Myocyte (in vitro differentiated cells): ENCODE measurements at places on chromosomes 3 and 15. TPM values are rescaled to one million over a fixed set of nuclear protein-coding genes. Genes with fewer than 3 reads are reported as not detected.

FAH gene
- 15.6 and 15.7 TPM in 2 replicates for total RNA-seq

SLCO2A1 gene
- total RNA-seq: under 0.01 TPM in 1 of 2 replicates, not detected in the other

TM4SF18 gene
- total RNA-seq: 0.19 TPM in 1 of 2 replicates, not detected in the other

PLSCR2 gene
- not detected in 2 replicates for total RNA-seq

CHCHD6 gene
- 11.8 and 21.9 TPM in 2 replicates for total RNA-seq

MORC1 gene
- total RNA-seq: not detected in 2 replicates

GRCh38 chr3:79329154-79329553 is 438.6 kb downstream of the ROBO1 start:
- DNase-seq: peak; percentile 24

GRCh38 chr3:140456974-140457373 is 220.9 kb upstream of the TRIM42 start:
- DNase-seq: no peak

DNA sequence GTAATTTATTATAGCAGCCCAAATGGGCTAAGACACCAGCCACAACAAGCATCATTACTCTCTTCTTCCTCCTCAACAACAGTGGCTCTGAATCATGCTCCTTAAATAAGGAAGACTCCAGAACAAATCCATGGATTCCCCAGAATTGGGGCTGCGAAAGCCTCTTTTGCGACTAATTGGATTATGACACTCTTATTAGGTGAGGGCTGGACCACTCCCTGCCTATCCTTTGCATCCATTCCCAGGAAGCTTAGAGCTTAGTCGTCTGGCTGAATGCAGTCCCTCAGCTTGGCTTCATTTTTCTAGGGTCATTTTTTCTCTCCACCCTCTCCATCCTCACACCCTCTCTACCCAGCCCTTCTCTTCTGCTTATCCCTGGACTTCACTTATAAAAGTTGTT is 227.7 kb downstream of the ZNF621 start:
- no peak for DNase-seq

- DNase-seq: no peak
Measured at GRCh38 chr3:39118079-39118478, 10.6 kb downstream of the TTC21A start.

GRCh38 chr3:67578416-67578815 is 76.0 kb downstream of the SUCLG2 start:
- DNase-seq: no peak

GRCh38 chr15:25849157-25849921 is 13.8 kb downstream of the ATP10A start:
- DNase-seq: peak; percentile 60

GRCh38 chr15:80743189-80743833 is 35.9 kb upstream of the CEMIP start:
- DNase-seq: no peak

DNA sequence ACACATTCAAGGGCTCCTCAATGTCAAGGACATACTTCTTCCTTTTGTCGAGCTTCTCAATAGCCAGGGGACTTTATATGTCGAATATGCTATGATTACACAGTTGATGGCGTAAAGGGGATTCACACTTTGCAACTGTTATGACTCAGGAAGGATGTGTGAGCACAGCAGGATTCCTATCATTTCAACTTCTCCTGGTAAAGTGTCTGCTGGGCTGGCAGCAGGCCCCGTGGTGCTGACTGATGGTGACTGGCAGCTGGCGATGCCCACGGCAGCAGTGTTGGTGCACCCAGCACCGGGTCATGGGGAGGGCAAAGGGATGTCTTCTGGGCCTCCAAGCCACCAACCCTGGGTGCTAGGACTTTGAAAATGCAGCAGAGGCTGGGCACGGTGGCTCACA is 44.8 kb upstream of the GNB5 start:
- DNase-seq: peak; percentile 61

DNA sequence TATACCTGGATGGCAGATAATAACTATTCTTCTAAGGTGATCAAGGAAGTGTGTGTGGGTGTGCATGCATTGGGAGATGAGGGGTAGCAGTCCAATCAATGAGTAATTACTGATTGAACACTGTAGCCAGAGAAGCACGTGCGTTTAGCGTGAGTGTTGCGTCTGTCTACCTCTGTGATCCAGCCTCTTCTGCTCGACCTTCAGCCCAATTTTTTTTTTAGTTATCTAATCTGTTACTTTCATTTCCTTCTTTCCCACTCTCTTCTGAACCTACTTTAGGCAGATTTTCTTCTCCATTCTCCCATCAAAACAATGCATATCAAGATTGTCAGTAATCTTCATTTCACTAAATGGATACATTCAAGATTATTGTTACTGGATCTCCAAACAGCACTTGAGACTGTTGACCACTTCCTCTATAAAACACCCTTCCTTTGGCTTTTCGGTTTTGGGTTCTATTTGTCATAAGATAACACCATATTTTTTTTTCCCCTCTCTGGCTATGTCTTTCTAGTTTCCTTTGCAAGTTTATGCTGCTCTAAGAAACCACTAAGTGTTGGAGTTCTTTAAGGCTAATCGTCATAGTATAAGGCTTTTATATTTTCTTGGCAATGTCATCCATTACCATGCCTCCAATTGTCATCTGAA is 41.0 kb downstream of the MCTP2 start:
- DNase-seq: no peak

GRCh38 chr3:45927881-45928280 is 15.4 kb upstream of the CXCR6 start:
- DNase-seq: peak; percentile 54

DNA sequence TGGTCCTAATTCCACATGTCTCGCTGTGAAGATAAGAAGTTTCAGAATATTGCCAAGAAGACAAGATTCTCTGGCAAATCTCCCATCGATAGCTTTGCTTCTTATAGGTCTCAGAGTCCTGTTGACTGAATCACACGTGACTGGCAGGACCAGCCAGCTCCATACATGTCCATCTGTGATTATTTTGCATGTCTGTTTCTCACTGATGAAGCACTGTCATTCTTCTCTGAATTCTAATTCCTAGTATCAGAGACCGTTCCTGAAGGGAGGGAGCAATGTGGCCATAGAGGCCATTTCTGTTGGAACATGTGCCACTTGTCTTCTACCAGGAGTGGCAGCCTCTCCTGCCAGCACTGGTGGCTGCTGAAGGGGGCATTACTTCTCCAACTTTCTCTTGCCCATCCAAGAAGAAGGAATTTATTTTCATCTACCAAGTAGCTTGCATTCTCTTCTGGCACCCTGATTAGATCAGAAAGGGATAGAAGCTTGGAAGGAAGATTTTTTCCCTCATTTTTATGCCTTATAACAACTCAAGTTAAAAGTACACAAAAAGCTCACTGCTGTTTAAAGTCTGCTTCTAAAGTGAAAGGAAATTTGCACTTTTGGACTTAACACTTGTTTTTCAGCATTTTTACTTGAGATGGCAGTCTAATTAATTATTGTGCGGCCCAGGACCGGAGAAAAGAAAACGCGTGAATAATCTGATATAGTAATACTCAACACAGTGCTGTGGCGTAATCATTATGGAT is 115.8 kb downstream of the IQCH start:
- DNase-seq: no peak

DNA sequence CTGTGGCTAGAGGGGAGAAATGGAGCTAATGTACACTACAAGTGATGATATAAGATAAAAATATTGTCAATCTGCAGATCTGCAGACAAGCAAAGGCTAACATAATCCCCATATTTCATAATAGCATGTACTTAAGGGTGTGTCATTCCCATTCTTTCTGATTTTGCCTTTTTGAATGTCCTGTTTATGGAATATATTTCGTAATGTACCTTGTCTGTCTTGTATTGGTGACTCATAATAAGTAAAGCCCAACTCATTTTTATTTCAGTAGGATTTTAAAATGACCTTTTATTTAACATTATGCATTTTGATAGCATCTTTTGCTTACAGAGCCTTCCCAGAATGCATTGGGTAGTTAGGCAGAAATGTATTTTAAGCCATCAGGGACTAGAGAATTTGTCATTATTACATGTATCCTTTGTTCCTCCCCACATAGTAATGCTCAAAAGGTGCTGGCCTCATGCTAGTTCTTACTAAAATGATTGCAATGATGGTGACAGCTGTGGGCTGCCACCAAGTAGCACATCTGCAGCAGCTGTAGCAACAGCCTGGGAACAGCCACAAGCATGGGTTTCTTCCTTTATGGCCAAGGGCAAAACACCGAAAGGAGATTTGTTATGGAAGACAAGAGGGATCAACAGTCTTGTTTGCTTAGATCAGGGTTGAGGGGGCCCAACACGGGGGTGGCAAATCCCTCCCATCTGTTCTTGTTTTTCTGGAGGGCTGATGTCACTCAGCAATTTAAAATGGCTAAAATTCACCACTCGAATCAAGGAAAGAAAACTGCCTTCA is 188.5 kb downstream of the CADPS start:
- DNase-seq: peak; percentile 9

GRCh38 chr3:124275412-124275811 is 283.5 kb upstream of the ROPN1 start:
- no peak for DNase-seq

- DNase-seq: peak; percentile 1
Measured at GRCh38 chr3:117868766-117869165, 1159.2 kb downstream of the TUSC7 start.

DNA sequence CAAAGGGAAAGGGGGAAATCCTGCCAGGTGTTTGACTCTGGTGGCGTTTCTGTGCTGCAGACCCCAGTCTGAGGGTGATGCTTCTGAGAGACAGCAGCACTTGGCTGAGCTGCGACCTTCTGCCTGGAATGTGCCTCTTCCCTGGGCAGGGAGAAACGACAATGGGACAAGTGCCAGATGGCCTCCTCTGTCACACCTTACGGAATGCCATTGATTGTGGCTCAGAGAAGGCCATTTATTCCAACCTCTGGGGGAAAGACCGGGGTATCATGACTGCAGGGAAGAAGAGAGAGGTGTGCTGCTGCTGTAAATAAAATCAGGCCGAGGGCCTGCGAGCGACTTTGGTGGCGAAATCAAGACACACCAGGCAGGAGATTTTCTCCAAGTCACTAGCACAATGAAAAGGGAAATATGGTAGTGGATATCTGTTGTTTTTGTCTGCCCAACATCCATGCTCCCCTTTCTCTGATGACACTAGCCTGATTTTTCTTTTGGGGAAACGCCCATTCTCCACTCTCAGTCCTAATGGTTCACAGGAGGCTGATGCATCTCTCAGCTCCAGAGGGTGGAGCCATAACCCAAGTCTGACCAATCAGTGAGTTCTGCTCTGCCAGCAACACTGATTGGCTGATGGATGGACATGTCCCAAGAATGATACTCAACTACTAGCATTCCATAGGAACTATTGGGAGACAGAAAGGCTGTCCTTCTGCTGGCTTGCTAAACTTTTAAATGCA is 336.1 kb downstream of the FOXP1 start:
- peak; percentile 10 for DNase-seq
